SJSA1 (cell line): ENCODE measurements at places on chromosomes 6 and 20.

DNA sequence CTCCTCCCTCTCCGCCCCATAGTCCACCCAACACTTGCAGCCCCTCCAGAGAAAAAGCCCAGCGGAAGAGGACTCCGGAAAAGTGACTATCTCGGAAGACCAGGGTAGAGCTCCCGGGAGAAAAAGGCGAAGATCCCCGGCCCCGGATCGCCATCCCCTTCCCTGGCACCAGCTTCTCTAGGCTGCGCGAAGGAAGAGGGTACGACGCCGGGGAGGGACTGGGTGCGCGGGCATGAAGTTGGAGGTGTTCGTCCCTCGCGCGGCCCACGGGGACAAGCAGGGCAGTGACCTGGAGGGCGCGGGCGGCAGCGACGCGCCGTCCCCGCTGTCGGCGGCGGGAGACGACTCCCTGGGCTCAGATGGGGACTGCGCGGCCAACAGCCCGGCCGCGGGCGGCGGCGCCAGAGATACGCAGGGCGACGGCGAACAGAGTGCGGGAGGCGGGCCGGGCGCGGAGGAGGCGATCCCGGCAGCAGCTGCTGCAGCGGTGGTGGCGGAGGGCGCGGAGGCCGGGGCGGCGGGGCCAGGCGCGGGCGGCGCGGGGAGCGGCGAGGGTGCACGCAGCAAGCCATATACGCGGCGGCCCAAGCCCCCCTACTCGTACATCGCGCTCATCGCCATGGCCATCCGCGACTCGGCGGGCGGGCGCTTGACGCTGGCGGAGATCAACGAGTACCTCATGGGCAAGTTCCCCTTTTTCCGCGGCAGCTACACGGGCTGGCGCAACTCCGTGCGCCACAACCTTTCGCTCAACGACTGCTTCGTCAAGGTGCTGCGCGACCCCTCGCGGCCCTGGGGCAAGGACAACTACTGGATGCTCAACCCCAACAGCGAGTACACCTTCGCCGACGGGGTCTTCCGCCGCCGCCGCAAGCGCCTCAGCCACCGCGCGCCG, 822 bp downstream of the FOXQ1 start:
- DNase-seq, result peak; percentile 63

- no peak for DNase-seq
These were observed 22.9 kb downstream of the UQCC2 start for GRCh38 chr6:33688451-33689147.

DNA sequence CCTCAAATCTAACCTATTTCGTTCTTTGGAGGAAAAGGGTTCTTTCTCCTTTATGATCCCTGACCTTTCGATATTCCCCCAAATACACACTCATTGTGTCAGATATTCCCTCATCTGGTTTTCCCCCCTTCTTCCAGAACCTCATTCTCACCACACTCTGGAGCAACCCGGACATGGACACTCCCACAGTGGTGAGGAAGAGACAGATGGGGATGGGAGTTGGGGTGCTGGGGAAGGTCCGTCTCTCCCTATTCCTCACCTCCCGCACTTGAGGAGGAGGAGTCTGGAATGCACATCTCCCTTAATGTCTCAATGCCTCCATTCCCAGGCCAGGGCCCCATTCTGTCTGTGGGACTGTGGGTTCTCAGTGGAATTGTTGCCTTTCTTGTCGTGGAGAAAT, 1.3 kb downstream of the SLC39A7 start:
- no peak for DNase-seq

- DNase-seq, result no peak
These were observed 30.7 kb upstream of the ZBP1 start for GRCh38 chr20:57650756-57651483.

DNA sequence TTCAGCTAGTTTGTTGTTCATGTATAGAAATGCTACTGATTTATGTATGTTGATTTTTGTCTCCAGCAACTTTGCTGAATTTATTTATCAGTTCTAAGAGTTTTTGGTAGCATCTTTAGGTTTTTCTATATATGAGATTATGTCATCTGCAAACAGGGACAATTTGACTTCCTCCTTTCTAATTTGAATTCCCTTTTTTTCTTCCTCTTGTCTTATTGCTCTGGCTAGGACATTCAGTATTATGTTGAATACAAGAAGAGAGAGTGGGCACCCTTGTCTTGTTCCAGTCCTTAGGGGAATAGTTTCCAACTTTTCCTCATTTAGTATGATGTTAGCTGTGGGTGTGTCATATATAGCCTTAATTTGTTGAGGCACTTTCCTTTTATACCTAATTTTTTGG, 58.2 kb downstream of the CDH26 start:
- DNase-seq, result no peak
